CD4-positive, alpha-beta T cell treated with Interleukin-6 for 4 hours (primary cell): ENCODE measurements at places on chromosomes 2 and 18.

- no peak for DNase-seq
Observed at GRCh38 chr18:58593938-58594337, 35.0 kb downstream of the ALPK2 start.

GRCh38 chr2:120736624-120737339 lies 1.1 kb downstream of the GLI2 start:
- no peak for DNase-seq

- peak; percentile 46 for DNase-seq
Observed at GRCh38 chr2:168490015-168490874, 34.2 kb downstream of the CERS6 start.

DNA sequence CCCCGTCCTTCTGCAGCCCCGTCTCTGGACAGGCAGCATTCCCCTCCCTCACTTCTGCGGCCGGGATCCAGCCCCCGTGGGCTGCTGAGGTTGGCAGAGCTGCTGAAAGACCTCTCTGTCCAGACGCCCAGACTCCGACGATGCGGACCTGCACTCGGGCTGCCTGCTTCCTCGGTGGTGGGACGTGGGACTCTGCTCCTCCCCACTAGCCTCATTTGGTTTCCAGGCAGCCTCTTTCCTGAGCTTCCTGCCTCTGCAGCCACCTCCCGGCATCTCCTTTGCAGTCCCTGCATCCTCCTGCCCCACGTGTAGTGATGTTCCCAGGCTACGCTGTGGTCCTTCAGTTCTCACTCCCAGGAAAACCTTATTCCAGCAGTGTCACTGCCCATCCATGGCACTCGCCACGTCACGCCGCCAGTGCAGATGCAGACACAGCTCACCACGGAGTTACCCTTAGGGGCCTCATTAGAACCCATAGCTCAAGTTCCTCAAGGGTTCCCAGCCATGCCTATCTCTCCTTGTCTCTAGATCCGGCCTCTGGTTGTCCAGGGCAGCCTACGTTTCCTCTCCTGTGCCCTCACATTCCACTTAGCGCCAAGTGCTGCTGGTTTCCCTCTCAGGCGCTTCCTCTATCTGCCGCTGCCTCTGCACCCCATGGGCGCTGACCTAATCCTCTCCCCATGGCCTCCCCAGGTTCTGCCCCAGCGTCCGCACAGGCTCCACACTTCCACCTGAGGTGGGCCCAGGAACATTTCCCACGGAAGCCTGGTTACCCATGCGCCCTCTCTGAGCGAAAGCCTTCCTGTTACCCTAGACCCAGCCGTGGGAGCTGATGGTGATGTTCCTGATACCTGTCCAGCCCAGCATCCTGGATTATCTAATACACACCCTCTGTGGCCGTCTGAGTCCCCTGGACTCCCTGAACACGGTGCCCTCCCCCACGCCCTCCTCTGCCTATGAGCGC lies 318.3 kb upstream of the MYT1L start:
- DNase-seq, result no peak

DNA sequence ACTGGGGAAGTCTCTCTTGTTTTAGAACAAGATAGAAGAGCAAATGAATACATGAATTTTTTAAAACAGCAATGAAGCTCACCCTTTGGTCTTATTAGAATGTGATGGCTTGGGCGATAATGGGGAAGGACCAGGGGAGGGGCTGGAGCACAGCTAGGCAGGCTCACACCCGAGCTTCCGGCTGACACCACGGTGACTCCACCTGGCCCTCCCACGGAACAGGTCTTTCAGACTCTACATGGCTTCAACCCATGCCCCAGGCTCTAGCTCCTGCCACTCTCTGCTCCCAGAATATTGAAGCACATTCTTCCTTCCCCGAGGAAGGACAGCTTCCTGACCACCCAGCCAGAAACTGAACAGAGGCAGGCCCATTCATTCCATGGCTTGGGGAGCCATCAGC lies 127.5 kb upstream of the AGAP1 start:
- DNase-seq, result no peak
